Karpas-422 (cell line): ENCODE measurements at places on chromosomes 7 and 10. TPM values are rescaled to one million over a fixed set of nuclear protein-coding genes. Genes with fewer than 3 reads are reported as not detected.

- no peak for DNase-seq
These were observed 84.1 kb downstream of the GNAI1 start for GRCh38 chr7:80218723-80219122.

DNA sequence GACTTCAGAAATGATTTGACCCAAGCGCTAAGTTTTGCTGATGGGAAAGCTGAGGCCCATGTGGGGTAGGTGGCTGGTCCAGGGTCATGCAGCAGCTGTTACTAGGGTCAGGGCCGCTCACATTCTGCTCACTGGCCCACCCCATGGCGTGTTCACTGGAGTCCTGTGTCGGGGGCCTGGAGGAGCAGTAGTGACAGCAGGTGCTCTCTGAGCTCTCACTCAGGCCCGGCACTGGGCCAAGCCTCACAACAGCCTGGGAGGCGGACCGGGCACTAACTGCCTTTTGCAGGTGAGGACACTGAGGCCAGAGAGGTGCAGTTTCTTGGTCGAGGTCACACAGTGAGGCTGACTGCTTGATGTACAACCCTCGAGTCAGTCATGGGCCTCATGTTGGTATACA is 82.7 kb downstream of the GLRX3 start:
- DNase-seq: no peak

DNA sequence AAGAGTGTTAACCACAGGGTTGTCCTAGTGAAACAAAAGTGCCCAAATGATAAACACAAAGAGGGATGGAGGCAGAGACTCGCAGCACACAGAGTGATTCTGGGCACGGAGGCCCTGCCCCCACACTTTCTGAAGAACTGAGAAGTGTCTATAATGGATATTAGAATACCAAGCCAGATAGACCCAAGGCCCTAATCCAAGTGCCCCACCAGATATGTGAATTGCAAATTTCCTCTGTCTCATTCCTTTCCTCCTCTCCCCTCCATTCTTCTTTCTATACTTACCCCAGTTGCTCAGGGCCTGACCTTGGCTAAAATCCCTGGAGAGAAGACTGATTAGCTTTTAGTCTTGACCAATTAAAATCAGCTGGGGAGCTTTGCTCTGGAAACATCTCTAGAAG is 106.8 kb upstream of the AOAH start:
- DNase-seq: no peak

Gene CDC14C
- not detected in 2 replicates for total RNA-seq

Gene TMEM209
- total RNA-seq: 20.9 and 68.9 TPM in 2 replicates
